ENCODE measurements at places on chromosomes 3 and 15. TPM values are rescaled to one million over a fixed set of nuclear protein-coding genes. Genes with fewer than 3 reads are reported as not detected.

Gene THUMPD3
- 73.7 TPM for polyA plus RNA-seq

Gene C2CD4A
- 0.33 TPM for polyA plus RNA-seq

Gene NEK10
- 2.3 TPM for polyA plus RNA-seq

Gene C3orf85
- polyA plus RNA-seq, result 17.9 TPM

Gene IQSEC1
- polyA plus RNA-seq, result 32.1 TPM

Gene RAF1
- 160 TPM for polyA plus RNA-seq

Gene CCDC32
- polyA plus RNA-seq, result 31.8 TPM

Gene FEZF2
- polyA plus RNA-seq, result not detected

Gene MKRN3
- 3.8 TPM for polyA plus RNA-seq

Gene SPINT1
- polyA plus RNA-seq, result 66.7 TPM

Gene CAND2
- 7.5 TPM for polyA plus RNA-seq

Gene KPNA4
- polyA plus RNA-seq, result 80.9 TPM

Gene TIMP4
- 1.0 TPM for polyA plus RNA-seq

- no peak for DNase-seq
These were observed 234.2 kb upstream of the MCTP2 start for GRCh38 chr15:93997071-93997658.

DNA sequence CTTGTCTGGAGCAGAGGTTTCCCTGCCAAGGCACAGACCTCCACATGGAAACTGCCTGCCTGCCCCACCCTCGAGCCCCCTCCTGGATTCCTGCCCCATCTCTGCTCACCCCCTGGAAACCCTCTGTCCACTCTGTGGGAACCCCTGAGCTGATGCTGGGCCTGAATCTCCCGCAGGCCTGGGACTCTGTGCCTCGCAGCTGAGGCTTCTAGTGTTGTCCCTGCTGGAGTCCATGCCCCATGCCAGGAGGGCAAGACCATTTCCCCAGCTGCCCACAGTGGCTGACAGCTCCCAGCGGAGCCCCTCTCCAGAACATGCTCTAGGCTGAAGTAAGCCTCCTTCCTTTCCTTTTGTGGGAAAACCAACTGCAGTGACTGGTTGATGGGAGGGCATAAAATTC, 46.9 kb downstream of the SRGAP3 start:
- DNase-seq, result no peak

DNA sequence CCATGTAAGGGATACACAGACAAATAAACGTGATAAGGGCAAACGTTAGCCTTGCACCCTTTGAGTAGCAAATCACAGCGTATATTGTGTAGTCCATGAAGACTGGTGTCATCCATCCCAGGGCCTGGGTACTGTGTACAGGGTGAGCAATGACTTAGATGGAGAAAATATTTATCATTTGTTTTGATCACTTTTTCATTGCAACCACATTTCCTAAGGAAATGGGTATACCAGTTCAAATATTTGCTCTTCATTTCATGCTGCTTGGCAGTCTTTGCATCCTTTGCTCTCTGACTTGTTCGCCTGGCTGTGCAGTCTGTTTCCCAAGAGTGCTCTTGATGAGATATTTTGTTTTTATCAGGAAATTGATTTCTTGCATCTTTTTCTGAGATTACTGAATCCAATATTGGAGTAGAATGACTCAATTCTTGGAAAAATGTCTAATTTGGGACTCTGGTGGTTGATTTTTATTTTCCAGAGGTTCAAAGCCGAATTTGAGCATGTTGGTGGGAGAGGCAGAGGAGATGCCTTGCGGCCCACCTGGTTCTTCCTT, 424.6 kb upstream of the SEMA6D start:
- DNase-seq, result no peak

DNA sequence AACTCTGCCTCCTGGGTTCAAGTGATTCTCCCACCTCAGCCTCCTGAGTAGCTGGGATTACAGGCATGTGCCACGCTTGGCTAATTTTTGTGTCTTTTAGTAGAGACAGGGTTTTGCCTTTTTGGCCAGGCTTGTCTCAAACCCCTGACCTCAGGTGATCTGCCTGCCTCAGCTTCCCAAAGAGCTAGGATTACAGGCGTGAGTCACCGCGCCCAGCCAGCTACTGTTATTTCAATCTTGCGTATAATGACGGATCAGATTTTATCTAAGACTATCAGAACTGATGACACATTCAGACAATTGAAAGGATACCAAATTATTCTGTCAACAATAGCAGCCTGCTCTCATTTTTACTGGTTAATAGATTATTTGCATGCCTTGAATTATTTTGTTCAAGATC, 612.2 kb downstream of the ZIC1 start:
- no peak for DNase-seq

- peak; percentile 71 for DNase-seq
These were observed 21.4 kb upstream of the SRP14 start for GRCh38 chr15:40060236-40060961.

DNA sequence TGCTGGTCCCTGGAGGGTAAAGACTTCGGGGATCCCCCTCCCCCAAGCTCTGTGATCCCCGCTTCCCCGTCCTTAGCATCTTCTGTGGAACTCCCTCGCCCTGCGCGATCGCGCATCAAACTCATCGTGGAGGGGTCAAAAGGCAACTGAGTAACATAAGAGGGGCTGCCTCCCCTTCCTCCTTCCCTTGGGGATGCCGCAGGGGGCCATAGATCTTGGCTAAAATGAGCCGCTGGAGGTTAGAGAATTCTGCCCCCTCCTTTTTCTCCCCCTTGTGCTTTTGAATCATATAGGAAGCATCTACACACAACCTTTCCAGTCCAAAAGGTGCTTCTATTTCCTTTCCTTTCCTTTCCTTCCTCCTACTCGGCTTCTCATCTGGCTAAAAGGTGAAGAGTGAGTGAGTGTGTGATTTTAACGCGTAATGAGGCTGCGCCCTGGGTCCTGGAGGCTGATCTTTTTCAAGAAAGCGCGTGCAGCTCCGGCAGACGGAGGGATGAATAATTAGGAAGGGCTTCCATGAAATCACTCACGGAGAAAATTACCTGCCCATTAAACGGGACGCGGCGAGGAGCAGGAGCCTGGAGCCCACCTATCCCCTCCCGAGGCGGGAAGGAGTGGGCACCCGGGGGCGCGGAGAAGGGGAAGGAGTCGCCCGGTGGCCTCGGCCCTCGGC, 831 bp upstream of the ROBO2 start:
- peak; percentile 71 for DNase-seq

DNA sequence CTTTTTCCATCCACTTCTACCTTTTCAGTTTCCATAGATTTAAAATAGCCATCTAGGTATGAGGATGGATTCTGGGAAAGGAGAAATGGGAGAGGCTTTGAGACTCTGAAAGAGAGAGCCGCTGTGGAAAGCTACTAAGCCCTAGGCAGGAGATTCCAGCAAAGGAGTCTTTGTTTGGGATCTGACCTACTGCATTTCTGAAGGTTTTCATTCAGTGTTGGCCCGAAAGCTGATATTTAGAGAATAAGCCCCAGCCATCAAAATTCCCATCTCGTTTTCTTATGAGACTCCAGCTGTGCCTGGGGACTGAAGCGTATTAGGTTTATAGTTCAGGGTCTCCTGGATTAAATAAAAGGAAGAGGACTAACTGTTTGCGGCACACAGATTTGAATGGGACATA, 19.5 kb downstream of the LIPH start:
- DNase-seq, result no peak

- no peak for DNase-seq
These were observed 38.1 kb downstream of the NMNAT3 start for GRCh38 chr3:139639662-139640061.

DNA sequence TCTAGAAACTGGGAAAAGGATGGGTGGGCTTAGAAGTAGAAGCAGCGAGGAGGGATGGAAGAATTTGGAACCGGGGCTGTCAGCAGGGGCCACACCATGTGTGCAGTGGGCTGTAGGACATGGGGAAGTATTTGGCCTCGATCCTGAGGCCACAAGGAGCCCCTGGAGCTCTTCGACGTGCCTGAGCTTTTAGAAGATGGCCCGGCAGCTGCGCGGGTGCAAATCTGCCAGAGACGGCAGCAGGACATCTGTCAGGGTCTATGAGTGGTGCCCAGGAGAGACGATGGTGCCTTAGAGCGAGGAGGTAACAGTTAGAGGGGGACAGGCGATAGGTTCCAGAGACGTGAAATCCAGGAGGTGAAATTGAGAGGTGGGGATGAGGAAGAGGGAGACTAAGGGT, 321.1 kb downstream of the UACA start:
- DNase-seq, result no peak

GRCh38 chr3:110810356-110810755, 261.3 kb upstream of the NECTIN3 start:
- DNase-seq, result no peak

DNA sequence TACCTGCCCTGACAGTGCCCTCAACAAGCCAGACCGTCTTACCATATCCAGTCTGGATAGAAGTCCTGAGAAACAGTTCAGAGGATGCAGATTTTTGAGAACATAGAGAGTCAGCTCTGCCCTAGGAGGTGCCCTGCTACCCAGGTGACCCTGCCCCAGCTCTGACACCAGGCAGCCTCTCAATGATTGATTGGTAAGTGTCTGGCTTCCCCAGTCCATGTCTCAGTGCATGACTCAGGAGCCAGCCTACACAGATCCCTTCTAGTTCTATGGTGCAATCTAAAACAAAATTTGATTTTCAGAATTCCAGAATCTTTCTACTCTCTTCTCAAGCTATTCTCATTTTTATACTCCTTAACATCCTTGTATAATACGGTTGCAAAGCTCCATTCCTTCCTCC, 292.1 kb downstream of the VPS13C start:
- no peak for DNase-seq

- no peak for DNase-seq
These were observed 38.1 kb upstream of the IGDCC4 start for GRCh38 chr15:65460741-65461347.

DNA sequence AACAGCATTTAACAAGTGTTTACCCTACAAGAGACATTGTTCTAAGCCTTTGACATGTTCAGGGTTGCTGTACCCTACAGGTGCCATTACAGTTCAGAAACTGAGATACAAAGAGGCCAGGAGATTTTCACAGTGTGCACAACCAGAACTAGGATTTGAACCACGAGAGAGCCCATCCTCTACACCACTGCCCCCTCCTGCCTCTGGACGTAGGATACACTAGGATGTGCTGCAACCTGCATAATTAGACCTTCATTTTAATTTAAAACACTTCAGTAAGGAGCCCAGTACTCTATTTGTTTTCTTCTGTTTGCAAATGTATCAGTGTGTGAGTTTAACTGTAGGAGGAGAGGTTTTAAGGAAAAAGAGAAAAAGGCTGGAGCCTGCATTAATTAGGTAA, 123.1 kb upstream of the RARB start:
- no peak for DNase-seq

DNA sequence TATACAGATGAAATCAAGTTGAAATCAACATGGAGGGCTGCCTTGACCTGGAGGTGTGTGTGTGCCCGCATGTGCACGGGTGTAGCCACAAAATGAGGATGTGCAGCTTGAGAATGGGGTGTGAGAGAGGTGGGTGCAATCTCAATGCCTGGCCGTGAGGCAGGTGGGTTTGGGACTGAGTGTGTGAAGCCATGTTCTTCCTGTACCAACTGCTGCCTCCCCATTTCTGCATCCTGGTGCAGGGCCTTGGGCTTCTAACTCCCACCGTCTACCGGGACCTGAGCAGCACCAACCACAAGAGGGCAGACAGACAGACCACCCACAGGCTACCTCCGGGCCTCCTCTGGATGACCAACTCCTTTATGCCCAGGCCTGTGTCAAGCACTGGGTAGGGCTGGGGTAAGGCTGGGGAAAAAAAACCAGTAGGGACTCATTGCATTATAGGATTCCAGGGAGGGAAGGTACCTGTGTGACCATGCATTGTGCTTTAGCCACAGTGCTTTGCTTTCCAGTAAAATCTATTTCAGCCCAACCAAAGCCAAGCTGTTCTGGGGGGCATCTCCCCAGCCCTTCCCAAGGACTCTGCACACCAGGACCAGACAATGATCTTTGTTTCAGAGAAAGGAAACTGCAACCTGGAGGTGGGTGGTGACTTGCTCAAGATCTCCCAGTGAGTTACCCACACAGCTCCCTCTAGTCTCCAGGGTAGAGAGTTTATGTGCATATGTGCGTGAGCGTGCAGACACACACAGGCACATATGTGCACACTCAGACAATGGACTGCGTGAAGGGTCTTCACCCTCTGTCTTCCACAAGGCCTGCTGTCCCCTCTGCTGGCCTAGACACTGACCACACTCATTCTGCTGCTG, 162.2 kb upstream of the TLE3 start:
- DNase-seq, result no peak

GRCh38 chr3:127753338-127753737, 69.0 kb downstream of the MGLL start:
- DNase-seq, result no peak

DNA sequence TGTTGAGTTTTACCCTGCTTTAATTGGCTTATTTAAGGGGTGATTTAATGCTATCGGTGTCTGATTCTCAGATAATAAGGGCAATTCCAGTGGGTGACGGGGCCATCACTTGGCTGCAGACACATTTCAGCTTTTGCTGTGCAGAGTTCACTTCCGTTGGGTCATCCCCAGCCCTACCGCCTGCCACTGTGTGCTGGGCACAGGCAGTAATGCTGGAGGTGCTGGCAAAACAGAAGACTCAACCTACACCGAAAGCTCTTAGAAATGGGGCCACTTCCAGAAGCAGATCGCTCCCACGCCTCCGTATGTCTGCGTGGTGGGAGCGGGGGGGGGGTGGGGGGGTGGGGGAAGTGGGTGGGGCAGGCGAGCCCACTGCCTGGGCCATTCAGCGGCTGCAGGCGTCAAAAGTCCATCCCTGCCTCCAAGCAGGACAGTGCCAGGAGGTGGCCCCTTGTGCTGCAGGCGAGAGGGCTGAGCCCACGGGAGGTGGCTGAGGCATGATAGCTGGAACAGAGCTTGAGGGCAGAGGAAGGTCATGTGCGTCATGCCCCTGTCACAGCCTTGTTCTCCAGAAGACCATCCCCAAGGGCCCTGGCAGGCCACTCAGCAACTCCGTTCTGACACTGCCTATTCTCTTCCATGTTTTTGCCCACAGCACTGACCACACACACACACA, 128.3 kb downstream of the ATP10A start:
- no peak for DNase-seq

GRCh38 chr3:46998121-46998851, 18.8 kb downstream of the NBEAL2 start:
- DNase-seq, result peak; percentile 42

- no peak for DNase-seq
These were observed 246.9 kb upstream of the LRIG1 start for GRCh38 chr3:66747696-66748095.

- DNase-seq, result no peak
These were observed 254.9 kb downstream of the TJP1 start for GRCh38 chr15:29567336-29567735.

Data from left kidney (tissue), 8 donors.